ENCODE measurements at places on chromosomes 12 and 14.

DNA sequence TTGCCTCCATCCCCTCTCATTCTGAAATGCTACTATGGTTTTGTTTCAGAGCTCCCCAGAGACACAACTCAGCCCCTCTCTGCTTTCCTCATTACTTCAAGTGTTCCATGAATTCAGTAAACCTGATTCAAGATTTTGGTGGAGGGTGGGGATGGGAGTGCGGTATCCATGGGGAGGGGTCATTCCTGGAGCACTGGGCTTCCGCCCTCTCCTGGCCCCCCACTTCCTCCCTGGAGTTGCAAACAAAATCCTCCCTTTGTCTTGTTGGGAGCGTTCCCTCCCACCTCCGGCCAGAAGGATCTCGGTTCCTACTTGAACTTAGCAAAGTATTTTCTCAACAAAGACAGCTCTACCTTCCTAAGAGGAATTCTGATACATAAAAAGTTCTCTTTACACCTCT lies 71.8 kb upstream of the LTA4H start:
- DNase-seq = no peak

DNA sequence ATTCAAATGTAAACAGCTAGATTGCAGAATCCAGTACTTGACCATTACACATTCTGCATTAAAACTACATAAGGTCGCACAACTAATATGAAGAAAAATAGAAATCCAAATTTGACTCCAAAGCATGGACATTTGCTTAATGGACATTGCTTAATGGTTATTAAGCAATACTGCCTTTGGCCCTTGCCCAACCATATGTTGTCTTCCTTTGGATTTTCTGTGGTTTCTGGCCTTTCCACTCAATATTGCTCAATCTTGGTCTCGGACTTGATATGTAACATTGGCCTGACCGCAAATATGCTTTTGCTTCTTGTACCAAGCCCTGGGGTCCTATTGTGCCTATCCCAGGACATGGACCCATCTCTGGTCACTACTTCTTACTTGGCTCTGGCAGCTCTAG lies 67.2 kb downstream of the PTPRR start:
- DNase-seq = no peak

- DNase-seq = no peak
These were observed 243.2 kb downstream of the ADAMTS20 start for GRCh38 chr12:43308776-43309175.

DNA sequence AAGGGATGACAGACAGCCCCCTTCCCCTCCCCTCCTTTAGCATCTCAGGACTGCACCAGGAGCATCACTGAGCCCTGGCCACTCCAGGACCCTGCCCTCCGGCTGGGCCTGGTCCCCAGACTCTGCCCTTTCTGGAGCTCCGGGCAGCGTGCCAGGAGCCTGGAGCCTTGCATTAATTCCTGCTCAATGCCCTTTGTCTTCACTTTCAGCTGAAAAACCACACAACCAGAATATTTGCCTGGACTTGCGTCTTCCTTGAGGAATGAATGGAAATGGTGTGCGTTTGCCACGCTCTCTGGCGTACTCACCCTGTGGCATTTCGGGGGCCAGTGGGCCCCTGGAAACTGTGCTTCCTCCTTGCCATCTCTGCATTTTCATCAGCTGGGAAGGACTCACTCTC lies 8.5 kb upstream of the RFLNA start:
- no peak for DNase-seq

DNA sequence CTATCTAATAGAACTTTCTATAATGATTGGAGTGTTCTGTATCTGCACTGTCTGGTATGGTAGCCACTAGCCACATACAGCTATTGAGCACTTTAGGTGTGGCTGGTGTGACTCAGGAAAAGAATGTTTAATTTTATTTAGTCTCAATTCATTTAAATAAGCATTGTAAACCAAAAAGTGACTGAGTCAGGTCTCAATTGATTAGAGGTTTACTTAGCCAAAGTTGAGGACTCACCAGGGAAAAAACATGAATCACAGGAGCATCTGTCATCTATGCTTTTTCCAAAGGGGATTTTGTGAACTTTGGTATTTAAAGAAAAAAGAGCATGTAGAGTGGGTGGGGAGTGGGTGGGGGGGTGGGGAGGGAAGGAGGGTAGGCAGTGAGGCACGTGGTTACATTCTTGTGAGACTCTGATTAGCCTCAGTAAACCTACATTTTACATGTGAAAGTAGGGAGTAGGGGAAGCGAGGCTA lies 473.1 kb downstream of the ATP23 start:
- no peak for DNase-seq

- DNase-seq = no peak
These were observed 24.1 kb upstream of the NRDE2 start for GRCh38 chr14:90355540-90356518.

DNA sequence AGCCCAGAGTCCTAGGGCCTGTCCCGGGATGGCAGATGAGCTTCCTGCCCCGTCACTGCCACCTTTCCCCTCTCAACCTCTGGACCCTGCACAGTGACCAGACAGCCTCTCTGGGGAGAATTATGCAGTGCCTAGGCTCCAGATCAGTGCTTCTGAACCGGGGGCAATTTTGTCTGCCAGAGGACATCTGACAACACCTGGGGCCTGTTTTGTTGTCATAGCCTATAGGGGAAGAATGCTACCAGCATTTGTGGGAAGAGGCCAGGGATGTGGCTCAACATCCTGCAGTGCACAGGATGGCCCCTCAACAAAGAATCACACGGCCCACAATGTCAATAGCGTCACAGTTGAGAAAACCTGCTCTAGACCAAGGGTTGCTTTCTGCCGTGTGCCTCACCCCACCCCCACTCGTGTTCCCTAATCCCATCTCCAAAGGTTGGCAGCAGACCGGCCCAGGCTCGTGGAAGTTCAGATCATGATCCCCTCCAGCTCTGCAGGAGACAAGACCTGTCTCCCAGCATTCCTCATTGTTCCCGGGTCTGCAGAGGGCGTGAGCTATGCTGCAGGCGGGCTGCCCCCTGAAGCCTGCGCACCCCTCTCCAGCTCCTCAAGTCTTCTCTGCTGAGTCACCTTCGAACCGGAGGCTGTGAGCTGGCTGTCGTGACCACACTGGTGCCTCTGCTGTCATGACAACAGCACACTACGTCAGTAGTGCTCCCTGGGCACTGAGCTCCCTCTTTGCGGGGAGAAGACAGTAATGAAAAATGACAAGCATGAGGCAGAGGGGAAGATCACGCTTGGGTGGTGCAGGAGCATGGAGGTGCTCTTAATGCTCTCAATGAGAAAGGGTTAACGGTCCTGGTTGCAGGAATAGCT lies 2.0 kb upstream of the GAPDH start:
- DNase-seq = peak; percentile 80

DNA sequence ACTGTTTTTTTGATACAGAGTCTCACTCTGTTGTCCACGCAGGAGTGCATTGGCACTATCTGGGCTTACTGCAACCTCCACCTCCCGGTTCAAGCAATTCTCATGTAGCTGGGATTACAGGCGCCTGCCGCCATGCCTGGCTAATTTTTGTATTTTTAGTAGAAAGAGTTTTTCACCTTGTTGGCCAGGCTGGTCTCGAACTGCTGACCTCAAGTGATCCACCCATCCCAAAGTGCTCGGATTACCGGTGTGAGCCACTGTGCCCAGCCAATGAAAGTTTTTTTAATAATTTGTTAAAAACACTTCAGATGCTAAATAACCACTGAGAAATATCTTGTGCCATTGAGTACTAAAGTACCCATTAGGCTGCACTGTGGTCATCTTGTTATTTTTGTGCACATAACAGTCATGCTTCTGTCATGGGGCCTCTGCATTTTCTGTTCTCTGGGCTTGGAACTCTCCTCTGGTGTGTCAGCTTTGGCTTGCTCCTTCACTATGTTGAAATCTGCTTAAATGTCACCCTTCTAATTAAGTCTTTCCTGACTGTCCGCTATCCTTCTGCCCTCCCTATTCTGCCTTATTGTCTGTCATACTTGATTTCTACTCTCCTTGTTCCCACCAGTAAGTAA lies 105.1 kb downstream of the KTN1 start:
- DNase-seq = no peak

GRCh38 chr12:29334937-29335336 lies 46.0 kb downstream of the ERGIC2 start:
- no peak for DNase-seq

GRCh38 chr14:92481811-92482555 lies 31.6 kb upstream of the RIN3 start:
- no peak for DNase-seq

- no peak for DNase-seq
These were observed 11.5 kb downstream of the PTGER2 start for GRCh38 chr14:52325630-52326029.

GRCh38 chr12:130322263-130322662 lies 15.4 kb upstream of the PIWIL1 start:
- no peak for DNase-seq

DNA sequence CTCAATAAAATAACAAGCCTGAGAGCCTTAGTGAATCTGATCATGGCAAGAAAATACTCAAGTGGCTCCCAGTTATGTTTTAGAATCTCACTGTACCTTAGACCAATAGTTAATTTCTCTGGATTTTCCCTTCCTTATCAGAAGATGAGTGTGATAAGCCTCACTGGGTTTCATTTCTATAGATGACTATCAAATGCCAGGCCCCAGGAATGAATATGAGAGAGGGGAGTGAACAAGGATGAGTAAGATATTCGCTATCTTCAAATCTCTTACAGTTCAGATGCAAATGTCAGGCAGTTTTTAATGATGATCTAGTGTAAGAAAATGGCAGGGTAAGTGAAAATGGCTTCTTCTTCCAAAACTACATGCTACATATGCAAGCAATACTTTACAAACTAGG lies 26.1 kb upstream of the OR10P1 start:
- no peak for DNase-seq

DNA sequence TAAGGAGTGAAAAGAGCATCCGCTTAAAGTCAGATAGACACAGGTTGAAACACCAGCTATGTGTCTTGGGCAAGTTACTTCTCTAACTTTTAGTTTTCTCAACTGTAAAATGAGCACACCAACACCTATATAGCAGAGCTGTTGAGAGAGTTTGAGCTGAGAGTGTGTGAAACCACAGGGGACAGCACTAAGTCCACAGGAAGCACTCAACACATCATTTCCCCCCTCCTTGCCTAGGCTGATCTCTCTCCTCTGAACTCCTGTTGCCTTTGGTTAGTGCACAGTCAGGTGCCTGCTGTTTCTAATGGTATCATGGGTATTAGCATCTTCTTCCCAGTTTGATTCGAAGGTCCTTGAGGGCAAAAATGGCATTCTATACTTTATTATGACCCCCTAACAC lies 176.7 kb downstream of the DPF3 start:
- no peak for DNase-seq

DNA sequence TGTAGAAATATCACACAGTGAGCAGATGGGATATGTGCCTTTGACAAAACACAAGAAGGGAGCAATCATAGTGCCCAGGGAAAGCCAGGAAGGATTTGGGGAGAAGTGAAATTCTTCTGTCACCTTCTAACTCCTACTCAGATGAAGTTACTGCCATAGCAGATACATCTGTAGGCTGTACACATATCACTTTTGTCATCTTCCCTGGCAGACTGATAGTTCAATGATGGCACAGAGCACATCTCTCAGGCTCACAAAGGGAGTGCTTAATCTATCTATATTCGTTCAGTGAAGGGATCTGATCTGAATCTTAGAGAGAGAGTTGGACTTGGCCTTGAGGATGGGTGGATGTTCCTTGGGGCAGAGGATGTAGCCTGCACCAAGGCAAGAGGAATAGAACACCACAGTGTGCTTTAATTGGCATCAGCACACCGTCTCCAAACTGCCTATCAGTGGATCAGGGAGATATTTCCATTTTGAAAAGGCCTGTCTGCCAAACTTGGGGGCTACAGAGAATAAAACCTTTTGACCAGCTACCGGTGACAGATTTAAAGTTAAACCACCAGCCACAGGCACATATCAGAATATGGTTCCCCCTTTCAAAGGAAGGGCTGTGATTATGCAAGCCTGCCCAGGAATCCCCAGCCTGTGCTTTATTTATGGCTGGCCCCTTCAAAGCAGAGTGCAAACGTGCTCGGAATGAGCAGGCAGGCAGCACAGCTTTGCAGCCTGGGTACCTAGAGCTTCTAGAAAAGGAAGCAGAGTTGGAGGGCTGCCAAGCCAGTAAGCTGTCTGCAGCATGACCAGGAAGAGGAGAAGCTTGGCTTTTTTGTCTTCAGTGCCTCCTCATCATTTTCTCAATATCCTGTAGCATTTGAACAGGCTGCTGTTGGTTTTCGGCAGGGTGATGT lies 165.5 kb upstream of the DYRK2 start:
- peak; percentile 71 for DNase-seq

DNA sequence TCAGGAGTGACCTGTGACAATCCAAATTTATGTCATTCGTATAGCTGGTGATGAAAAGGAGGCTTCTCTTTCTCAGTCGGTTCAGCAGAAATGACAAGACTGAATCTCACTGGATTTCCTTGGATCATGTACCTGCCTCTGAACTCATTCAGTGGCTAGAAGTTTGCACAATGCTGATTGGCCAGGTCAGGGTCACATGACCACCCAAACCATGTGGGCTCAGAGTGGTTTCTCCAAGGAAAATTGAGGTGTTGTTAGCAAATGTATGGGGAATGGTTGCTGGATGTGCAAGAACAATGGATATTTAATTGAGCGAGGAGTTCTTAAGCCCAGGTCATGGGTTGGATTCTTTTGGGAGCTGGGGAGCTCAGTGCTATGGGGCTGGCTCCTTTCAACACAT lies 227.5 kb downstream of the AACS start:
- DNase-seq = no peak

DNA sequence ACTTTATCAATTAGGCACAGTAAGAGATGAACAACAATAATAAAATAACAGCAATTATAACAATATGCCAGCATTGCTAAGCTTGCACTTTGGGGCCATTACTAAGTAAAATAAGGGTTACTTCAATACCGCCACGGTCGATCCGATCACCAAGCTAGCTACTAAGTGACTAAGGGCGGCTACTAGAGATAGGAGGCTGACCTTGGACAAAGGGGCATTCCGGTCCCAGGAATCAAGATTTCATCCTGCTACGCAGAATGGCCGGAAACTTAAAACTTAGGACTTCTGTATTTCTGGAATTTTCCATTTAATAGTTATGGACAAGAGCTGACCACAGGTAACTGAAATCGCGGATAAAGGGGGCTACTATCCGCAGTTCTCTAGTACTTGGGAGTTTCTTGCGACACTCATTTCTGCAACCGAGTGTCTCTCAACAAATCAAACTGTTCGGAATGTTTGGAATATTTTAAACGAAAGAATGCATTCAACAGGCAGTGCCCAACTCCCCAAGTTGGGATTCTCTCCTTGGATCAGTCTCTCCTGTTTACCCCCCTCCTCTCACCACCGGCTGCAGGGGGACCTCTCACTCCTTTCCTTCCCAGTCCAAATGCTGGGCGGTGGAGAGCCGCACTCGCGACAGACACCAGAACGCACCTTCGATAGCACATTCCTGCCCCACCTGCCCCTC lies 650 bp downstream of the HEBP1 start:
- no peak for DNase-seq

Measured in CD4-positive, alpha-beta T cell treated with Interferon gamma for 1 hour (primary cell).